ENCODE measurements at places on chromosomes 16 and 17.

GRCh38 chr17:28896884-28897768, at the start of gene FLOT2:
TSS of gene FLOT2 (minus strand) at chr17:28897733. CDS start at chr17:28897574, 159 bp downstream.
- DNase-seq: peak; percentile 55

- DNase-seq: no peak
These were observed 197.1 kb downstream of the SHISA9 start for GRCh38 chr16:13098536-13098935.

DNA sequence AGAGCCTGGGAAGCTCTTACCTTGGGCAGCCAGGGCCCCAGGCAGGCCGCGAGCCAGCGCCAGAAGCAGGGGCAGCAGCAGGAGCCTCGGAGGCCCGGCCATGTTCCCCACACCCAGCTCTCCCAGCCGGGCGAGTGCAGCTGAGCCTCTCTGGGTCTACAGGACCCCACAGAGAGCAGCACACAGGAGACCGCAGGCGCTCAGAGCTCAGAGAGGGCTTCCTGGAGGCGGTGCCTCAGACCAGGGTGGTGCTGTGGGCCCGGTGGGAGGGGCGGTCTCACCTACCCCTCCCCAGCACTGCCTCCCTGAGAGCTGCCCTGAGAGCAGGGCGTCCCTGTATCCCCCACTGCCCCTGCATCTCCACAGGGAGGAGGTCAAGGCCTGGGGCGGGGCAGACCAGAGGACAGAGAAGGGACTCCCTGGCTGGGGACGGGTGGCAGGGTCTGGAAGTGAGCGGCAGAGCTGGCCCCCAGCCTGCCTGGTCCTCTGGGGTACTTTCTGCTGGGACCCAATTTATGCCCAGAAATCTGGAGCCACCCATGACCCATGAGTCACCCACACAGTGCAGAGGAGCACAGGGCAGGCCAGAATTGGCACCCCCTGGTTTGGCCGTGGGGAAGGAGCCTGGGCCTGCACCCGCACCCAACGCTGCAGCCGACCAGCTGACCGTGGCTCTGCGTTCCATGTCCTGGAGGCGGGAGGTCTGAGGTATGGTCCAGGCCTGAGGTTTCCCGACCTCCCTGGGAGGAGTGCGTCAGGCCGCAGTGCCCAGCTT, at the start of gene CD7:
Gene CD7 (minus strand): TSS at position 215 of the 775 bp plus-strand sequence. CDS start 113 bp downstream, at position 102.
- peak; percentile 39 for DNase-seq

- DNase-seq: no peak
These were observed 3.9 kb downstream of the HS3ST3A1 start for GRCh38 chr17:13597723-13598347.

DNA sequence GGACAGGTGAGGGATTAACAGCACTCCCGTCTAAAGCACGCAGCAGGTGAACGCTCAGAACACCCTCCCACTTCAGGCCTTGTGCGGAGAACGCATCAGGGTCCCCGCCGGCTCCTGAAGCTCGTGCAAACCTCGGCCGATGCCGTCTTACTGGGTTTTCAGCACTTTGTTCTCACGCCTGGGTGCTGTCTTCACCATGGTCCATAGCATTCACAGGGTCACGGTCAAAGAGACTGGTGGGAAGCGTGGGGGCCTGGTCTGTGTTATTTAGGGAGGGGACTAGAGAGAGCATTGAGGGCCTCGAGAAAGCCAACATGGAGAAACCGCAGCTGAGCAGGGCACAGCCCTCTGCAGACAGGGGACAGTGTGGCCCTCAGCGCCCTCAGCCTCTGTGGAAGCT, 26.6 kb downstream of the CIBAR2 start:
- DNase-seq: no peak

GRCh38 chr17:57988301-57989250, 522 bp upstream of the VEZF1 start:
- DNase-seq: peak; percentile 55

GRCh38 chr16:25783226-25783625, 91.5 kb downstream of the HS3ST4 start:
- no peak for DNase-seq

DNA sequence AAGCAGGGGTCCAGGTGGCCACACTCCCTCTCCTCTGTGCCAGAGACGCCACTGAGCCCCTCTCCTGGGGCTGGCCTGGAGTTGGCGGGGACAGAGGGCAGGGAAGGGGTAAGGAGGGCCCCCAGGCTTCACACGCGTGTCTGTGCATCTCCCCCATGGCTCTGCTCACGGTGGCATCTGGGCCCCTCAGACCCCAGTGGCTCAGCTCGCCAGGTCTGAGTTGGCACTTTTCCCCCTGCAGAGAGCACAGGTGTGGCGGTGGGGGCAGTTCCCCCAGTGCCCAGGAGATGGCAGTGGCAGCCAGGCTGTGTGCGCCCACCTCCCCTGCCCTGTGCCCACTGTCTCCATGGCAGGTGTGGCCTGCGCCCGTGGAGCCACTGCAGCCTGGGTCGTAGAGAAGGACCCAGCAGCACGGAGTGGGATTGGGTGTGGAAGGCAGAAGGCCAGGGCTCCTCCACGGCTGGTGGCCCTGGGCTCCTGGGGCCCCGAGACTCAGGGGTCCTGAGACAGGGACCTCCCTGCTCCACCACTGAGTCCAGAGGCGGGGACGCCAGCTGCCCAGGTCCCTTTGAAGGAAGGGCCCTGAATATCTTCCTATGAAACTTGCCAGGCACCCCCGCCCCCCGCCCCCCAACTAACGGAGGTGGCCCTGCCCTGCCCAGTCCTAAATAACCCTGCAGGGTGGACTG, 4.3 kb upstream of the APRT start:
- DNase-seq: no peak

DNA sequence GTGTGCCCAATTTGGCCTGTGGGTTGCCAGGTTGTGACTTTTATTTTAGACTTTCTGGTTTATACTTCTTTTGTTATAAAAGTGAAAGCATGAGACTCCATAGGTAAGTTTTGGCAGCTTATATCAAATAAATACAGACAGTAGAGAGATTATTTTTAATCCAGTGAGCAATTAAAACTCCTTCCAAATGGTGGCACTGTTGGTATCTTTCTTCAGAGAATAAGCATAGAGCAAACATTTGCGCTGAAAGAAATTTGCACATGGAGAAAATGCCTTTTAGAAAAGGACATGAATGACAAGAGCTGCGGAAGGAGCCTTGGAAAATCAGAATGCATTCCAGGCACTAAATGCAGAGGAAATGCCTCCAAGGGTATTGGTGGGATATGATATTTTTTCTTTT, 46.1 kb upstream of the DNAJA2 start:
- DNase-seq: no peak

- no peak for DNase-seq
These were observed 29.9 kb downstream of the PLCG2 start for GRCh38 chr16:81808933-81809480.

- no peak for DNase-seq
These were observed 73.9 kb upstream of the KIFC3 start for GRCh38 chr16:57876210-57876609.

DNA sequence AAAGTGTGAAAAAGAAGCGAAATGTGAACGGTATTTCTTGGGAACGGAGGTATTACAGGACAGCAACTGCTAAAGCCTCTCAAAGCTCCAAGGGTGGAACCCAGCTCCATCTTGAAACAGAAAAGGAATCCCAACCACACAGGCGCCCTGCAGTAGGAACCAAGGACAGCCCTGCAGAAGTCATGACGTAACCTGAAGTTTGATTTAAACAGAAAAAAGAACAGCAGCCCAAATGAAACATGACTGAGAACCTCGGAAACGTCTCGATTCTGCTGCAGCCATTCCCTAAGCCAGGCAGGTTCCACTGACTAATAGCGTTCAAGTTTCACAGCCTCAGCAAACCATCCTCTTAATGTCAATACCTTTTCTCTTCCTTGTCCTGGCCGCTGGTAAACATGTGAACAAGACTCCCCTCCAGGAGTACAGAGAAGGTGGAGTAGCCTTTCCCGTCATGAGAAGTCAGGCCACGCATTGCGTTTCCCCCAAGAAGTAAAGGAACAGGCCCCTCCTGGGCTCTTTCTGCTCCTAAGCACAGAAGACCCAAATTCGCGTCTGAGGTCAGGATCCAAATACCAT, 20.1 kb downstream of the SIAH1 start:
- no peak for DNase-seq

- no peak for DNase-seq
These were observed 1102.5 kb downstream of the CDH11 start for GRCh38 chr16:64019339-64019738.

DNA sequence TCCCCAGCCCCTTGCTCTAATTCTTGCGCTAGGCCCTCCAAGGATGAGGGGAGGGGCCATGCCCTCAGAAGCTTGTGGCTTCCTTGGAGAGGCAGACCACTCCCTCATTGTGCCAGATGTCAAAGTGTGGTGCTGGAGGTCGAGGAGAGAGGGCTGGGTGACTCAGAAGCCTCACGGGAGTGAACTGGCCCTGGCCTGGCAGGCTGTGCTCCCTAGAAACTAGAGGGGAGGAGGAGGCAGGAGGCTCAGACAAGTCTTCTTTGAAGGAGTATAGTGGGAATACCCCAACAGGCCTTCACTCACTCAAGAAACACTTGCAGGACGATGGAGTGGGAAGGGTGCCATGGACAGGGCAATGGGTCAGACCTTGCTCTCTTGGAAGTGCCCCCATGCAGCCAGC, 18.5 kb downstream of the ANKRD40 start:
- DNase-seq: no peak

DNA sequence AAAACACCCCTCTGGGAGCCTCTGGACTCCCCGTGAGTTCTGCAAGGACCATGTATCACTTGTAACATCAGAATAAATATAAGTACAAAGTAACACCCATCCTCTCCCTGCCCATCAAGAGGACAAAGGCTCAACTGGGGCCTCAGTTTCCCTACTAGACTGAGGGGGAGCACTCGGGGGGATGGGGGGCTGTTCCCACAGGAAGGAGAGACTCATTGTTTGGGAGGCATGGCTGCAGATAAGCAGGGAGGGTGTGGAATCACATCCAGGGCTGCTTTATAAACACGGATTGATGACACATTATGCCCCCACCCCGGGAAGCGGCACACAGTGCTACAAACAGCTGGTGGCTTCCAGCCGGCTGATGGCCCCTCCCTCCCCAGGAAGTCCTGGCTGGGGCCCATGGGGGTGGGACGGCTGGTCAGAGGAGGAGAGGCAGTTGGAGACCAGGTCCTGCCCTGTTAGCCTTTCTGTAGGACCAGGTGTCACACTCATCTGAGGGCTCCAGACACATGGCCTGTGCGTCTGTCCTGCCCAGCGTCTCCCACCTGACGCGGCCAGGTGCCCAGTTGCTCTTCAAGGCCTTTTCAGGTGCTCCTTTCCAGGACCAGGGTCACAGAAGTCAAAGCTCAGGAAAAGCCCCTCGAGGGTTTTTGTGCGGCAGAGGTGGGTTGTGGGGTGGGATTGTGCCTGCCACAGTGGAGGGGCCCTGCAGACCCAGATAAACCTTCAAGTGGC, 1.3 kb upstream of the MPG start:
- no peak for DNase-seq

GRCh38 chr17:15436473-15437302, 30.7 kb downstream of the CDRT4 start:
- DNase-seq: peak; percentile 2

GRCh38 chr17:732902-733720, 715 bp downstream of the TLCD3A start:
- peak; percentile 30 for DNase-seq

DNA sequence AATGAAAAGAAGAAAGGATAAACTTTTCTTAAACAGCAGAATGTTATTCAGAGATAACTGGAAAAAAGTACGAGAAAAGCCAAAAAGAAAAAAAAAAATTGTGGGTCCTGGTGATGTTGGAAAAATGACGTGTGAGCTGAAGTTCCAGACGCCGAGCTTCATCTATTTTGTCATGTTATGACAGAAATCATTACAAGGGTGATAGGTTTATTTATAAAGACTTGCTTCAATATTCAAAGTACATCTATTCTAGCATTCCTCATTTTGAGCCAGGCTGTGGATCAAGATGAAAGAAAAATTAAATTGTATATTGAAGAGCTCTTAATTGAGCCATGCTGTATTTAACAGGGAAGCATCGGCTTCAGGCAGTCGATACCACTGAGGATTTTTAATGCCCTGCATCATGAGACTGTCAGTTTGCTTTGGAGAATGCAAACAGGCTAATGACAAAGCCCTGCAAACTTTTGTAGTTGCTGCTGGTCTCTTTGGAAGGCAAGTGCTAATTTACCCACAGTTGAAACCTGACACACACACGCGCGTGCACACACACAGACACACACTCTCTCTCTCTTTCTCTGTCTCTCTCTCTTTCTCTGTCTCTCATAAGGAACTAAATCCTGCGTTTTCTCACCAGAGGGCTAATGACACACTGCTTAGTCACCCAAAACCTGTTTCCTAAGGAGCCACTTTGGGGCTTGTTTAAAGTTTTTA, 110.7 kb downstream of the WWOX start:
- DNase-seq: no peak

DNA sequence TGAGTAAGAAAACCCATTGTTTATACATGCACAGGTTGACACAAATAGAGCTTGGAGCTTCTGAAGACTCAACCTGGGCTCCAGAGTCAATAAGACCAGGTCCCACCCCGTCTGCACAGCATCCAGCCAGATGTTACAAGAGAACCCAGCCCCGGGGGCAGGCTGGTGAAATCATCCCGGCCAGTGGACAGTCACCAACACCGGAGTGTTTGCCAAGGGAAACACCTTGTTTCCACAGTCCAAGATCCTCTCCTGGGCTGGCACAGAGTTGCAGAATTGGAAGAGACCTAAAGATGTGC, 90.3 kb downstream of the RAB11FIP4 start:
- no peak for DNase-seq

GRCh38 chr17:77579131-77579530, 379.4 kb upstream of the TNRC6C start:
- DNase-seq: no peak

DNA sequence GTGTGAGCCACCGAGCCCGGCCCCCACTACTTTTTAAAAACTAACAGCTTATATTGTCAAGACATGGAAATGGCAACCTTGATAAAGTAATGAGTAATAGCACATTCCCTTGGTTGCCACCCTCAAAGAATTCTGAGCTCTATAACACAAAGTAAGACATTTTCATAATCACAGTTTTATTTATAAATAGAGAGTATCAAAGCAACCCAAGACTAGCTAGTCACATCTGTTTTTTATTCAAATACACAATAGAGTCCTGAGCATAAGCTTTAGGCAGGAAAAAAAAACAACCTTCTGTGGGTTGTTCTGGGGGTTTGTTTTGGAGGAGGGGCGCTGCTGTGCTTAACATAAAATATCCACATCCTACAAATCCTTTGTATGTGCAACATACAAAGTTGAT, 68.7 kb downstream of the CEP95 start:
- DNase-seq: no peak

- DNase-seq: no peak
These were observed 78.3 kb downstream of the GAS7 start for GRCh38 chr17:10120109-10120485.

- peak; percentile 53 for DNase-seq
These were observed 8.5 kb downstream of the CCL18 start for GRCh38 chr17:36072431-36073121.

- no peak for DNase-seq
These were observed 21.9 kb downstream of the OMG start for GRCh38 chr17:31275116-31275515.

- no peak for DNase-seq
These were observed 831.0 kb upstream of the EEF2KMT start for GRCh38 chr16:5928476-5929065.
